ENCODE measurements at places on chromosomes 5 and 9.

GRCh38 chr9:134841180-134841904 lies 39.3 kb upstream of the FCN2 start:
- DNase-seq: no peak

- DNase-seq: no peak
Observed at GRCh38 chr9:19431361-19432171, 22.8 kb downstream of the ACER2 start.

GRCh38 chr9:102445906-102446305 lies 549.2 kb upstream of the CYLC2 start:
- DNase-seq: no peak

GRCh38 chr5:166369807-166370206 lies 1921.6 kb upstream of the WWC1 start:
- DNase-seq: no peak

DNA sequence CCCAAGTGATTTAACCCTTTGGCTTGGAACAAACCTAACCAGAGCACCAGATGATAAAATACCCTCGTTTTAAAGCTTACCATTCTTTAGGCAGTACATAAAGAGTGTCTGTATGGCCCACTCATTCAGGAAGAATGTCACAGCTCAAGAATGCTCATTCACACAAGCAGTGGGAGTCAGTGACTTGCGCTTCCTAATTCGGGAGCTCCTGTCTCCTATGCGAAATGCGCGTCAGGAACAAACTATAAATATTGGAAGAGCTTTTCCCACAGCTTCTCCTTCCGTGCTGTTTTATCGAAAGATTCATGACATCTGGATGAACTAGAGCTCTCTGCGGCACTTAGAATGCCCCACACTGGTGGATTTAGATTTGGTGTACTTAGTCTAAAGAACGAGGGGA lies 66.6 kb downstream of the NTRK2 start:
- DNase-seq: no peak

- no peak for DNase-seq
Observed at GRCh38 chr9:89048616-89049015, 57.3 kb downstream of the S1PR3 start.

DNA sequence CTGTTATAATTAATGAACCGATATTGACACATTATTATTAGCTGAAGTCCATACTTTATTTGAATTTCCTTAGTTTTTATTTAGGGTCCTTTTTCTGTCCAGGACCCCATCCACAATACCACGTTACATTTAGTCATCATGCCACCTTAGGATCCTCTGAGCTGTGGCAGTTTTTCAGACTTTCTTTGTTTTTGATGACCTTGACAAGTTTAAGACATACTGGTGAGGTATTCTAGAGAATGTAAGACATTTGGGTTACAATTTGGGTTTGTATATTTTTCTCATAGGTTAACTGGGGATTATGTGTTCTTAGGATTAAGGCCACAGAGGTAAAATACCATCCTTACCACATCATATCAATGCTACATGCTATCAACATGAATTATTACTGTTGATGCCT lies 42.7 kb downstream of the KIAA1958 start:
- no peak for DNase-seq

GRCh38 chr5:24606971-24607370 lies 37.8 kb downstream of the CDH10 start:
- DNase-seq: no peak

DNA sequence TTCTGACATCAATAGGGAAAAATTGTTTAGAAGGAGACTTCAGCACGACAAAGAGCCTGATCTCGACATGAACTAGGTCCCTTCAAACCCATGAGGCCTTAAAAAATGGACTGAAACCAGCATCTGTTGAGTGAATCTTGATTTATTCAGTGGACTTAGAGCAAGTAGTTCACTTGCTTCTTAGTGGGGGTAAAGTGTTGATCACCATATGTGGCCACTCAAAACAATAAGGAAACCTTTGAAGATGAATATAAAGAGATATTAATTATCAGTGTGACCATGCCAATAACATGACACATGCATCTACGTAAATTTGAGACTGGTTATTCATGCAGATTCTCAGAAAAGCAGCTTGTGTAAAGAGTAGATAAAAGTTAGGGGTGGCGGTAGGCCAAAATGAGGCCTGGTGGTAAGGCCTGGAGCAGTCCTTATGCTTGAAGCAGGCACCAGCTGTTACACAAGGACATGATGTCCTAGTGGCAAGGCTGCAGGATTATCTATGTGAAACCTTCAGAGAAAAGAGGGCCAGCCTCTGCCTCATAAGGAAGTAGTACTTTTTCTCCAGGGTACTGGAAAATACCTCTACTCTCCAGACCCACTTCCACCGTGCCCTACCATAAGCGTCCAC lies 61.3 kb downstream of the S1PR3 start:
- no peak for DNase-seq

DNA sequence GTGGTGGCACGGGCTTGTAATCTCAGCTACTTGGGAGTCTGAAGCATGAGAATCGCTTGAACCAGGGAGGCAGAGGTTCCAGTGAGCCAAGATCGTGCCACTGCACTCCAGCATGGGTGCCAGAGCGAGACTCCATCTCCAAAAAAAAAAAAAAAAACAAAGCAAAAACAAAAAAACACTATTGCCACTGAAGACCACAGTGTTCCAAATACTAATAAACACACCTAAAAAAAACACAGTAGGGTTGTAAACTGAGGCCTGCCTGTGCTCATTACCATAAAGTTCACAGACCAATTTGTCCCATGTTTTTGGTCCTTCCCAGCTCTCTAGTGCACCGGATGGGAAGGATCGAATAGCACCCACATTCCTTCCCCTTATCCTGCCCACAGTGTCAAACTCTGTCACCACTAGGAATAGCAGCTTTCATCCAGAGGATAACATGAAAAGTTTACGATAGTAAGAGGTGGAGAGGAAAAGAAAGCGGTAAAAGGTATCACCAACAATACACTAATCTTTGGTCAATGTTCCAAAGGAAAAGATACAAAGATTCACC lies 49.2 kb downstream of the MYO10 start:
- DNase-seq: no peak

DNA sequence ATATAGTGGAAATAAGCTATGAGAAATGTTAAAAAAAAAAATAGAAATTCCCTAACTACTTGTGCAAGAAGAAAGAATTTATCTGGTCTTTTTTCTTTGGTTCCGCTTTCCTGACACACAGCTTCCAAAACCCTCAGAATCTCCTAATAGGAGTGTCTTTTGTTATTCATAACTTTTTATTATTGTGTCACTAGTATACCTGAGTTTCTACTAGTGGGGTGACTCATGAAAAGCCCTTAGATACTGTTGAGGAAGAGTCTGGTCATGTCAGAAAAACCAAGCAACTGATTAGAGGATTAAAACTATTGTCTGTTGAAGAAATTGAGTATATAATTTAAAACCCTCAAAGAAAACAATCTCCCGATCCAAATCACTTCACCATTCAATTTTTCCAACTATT lies 152.8 kb upstream of the IFNE start:
- no peak for DNase-seq

DNA sequence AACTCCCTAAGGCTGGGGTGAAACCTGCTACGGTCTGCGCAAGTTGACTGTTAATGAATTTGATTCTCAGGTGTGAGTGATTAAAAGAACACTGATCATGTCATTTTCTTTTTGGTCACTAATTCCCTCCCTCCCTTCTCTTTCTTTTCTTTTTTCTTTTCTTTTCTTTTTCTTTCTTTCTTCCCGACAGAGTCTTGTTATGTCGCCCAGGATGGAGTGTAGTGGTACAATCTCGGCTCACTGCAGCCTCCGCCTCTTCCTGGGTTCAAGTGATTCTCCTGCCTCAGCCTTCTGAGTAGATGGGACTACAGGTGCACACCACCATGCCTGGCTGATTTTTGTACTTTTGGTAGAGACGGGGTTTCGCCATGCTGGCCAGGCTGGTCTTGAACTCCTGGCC lies 2.6 kb downstream of the ANXA1 start:
- no peak for DNase-seq

DNA sequence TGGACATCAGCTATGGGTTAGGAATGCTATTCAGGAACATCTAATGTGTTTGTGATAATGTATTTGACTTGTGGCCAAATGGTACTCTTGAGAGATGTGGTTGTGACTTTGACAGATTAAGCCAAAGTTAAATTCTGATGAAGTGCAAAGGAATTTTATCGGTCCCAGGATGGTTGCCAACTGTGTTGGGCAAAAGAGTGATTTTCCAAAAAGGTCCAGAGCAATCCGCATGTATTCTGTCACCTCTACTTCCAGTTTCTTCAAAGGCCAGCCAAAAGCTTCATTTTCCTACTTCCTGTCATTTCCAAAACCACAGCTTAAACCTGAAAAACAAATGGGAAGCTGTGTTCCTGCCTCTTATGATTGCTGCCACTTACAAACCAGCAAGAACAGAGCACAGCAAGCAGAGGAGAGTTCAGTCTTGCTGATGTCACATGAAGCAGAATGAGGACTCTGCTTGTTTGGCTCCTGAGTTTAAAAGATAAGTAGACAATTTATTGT lies 59.8 kb downstream of the MARCHF3 start:
- DNase-seq: no peak

- DNase-seq: no peak
Observed at GRCh38 chr9:91720751-91721705, 229.0 kb downstream of the ROR2 start.

DNA sequence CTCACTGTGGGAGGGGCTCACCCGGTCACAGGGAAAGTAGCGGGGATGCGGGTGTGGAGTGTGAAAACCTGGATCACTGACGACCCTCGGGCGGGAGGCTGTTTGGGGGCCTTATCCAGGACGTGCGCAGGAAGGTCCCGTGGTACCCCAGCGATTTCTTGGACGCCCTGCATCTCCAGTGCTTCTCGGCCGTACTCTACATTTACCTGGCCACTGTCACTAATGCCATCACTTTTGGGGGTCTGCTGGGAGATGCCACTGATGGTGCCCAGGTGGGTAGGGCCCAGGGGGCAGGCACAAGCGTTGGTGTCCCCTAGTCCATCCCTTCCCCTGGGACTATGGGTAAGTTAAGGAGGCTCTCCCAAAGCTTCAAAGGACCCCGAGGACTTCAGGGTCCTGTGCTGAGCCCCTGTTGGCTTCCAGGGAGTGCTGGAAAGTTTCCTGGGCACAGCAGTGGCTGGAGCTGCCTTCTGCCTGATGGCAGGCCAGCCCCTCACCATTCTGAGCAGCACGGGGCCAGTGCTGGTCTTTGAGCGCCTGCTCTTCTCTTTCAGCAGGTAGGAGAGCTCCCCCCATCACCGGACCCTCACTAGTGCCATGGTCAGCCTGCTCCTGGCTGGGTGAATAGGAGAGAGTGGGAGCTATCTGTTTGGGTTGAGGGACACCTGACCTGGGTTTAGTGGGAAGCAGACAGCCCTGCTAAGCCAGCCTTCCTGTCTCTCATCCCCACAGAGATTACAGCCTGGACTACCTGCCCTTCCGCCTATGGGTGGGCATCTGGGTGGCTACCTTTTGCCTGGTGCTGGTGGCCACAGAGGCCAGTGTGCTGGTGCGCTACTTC lies 3.9 kb downstream of the SLC4A9 start:
- DNase-seq: no peak

- no peak for DNase-seq
Observed at GRCh38 chr9:99300103-99300439, 78.0 kb downstream of the SEC61B start.

DNA sequence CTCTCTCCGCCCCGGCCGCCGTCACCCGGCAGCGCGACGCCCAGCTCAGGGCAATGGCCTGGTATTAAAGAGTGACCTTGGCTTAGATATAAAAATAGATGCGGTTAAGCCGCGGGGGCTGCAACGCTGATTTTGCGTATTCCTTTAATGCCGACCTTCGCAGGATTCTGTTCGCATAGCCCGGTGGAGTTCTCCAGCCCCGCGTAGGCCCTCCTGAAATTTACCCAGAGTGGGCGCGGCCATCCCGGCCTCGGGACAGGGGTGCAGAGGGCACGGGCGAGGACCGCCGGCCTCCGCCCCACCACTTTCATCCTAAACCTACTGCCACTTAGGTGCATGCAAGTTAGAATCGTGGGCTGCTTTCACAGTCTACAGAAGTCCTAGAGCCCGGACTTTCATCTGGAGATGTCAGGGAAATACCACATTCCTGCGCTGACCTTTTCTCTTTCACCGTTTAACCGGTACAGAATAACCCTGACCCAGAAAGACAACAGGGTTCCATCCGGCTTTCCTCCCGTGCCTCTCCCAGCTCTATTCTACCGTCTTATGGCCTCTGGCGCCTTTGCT lies 492 bp upstream of the FAM169A start:
- DNase-seq: no peak

- DNase-seq: no peak
Observed at GRCh38 chr5:169571355-169571754, 12.2 kb upstream of the SPDL1 start.

DNA sequence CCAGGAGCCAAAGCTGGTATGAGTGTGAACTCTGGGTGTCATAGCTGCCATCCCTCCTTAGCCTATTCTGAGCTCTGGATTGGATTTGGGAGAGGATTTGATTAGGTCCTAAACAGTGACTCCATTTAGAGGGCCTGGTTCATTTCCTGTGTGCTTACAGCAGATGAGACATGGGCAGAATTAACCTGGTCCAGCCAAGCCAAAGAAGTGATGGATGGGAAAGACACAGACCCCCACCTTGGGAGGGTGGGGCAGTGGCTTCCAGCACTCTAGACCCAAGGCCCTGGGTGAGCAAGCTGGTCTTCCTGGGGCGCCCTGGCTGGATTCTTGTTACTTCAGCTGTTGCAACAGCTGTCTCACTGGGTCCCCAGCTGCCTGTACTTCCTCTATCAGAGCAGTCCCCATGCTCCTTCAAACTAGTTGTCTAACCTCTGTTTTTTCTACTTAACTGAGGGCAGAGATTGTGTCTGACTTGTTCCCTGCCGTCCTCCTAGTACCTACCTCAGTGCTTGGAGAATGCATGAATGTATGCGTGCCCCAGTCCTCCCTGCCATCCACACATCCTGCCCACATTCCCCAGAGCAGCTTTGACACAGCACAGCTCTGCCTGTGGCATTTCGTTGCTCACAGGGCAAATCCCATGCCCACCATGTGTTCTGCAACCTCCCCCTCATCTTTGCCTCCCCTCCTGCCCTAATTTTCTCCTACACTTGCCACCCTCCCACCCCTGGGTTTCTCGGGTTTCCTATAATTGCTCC lies 115.9 kb downstream of the RGS3 start:
- DNase-seq: no peak

- no peak for DNase-seq
Observed at GRCh38 chr5:68272289-68272688, 56.7 kb downstream of the PIK3R1 start.

DNA sequence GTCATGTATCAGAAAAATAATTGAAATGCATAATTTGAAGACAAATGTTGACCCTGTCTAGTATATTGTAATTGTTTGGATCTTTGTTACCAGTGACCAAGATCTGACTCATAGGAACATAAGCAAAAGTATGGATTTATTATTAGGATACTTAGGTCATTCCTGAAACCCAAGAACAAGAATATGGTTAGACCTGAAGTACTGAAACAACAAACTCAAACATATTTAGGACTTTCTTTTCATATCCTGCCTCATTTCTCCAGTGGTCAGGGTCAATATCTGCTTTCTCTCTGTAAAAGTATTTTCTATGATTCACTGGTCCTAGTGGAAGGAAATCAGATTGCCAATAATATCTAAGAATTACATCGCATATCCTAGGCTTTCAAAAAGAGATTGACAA lies 1937.1 kb upstream of the WWC1 start:
- DNase-seq: no peak

GRCh38 chr5:59066367-59067163 lies 483.7 kb downstream of the RAB3C start:
- no peak for DNase-seq

Data from stimulated activated CD8-positive, alpha-beta memory T cell treated with anti-CD3 and anti-CD28 coated beads, Interleukin-15, amount 100 ng/mL, for 24 hours (primary cell).